ENCODE measurements at places on chromosomes 1 and 21.

DNA sequence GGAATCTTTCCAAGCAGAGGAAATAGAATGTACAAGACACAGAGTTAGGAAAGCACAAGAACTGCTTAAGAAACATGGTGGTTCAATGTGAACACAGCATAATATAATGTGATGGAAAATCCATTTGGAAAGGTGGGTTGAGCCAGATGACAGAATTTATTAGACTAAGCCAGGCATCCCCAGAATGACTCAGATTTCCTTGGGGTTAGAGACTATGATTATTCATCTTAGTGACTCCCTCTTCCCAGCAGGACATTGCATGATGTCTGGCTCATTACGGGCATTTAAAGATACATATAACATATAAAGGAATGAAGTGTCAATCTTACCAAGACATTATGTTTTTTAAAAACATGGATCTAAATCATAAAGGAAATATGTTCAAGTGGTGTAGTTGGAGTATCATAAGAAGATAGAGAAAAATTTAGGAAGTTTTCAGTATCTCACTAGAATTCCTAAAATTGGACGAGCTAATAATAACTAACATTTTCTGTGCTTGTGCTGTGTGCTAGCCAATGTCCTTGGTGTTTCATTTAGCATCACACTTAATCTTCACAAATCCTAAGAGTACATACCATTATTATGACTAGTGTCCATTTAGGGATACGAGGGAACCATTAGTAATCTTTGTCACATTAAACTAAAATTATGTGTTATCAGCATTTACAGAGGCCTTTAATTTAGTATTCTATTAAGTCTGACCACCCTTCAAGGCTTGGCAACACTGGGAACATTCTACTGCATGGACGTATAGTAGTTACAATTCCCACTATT, 41.0 kb upstream of the ST6GALNAC5 start:
- DNase-seq = no peak

- DNase-seq = no peak
Observed at GRCh38 chr1:245690156-245690690, 535.4 kb downstream of the KIF26B start.

DNA sequence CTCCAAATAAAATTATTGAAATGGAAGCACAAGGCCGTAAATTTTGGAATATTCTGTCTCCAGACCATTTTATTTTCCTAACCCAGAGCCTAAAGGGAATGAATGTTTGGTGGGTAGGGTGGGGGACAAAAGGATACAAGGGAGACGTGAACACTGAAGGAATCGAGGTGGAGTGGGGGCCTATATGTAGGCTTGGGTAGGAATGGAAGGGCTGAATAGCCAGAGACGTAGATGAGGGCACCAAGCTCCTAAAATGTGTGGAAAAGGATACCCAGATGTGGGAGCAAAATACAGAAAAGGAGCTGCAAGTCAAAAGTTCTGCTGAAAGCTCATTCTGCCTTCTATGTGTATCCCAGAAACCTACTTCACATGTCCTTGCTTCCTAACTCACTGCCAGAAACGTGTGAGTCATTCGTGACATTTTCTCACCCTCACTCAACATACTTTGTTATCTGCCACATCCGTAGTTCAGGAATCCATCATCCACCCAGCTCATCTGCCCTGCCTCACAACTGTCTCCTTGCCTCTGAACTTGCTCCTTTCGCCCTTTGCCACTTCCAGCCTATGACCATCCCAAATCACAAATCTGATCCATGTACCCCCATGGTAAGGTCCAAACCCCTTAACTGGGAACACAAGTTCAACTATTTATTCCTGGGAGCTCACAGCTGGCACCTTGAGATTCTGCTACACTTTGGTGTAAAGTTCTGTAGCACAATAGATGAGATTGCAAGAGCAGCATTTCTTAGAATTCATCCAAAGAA, 84.1 kb upstream of the PRDX6 start:
- no peak for DNase-seq

DNA sequence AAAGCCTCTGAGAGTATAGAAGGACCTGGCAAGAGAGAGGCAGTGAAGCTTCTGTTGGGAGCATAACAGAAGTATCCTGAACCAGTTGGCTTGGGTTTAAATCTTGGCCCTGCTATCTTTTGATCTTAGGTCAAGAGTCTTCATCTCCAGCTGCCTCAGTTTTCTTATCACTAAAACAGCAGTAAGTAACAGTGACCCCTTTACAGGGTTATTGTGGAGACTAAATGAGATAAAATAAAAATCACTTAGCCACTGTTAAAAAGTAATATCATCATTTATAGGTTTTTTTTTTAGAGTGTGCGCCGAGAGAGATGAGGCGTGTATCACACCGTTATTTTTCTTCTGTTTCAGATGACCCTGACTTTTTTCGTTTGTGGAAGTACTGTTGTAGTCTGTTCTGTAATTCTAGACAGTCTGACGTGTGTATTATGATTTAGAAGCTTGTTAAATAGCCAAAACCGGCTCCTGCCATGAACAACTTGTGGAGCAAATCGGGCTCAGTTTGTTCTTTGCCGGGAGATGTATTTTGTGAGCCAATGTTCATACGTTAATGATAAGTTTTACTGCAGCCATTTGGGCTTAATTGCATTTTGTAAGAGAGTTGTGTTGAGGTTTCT, 1.1 kb downstream of the THRAP3 start:
- DNase-seq = no peak

- no peak for DNase-seq
Observed at GRCh38 chr1:30786264-30786991, 28.9 kb upstream of the LAPTM5 start.

GRCh38 chr1:93600663-93601062, 81.0 kb downstream of the BCAR3 start:
- DNase-seq = no peak

DNA sequence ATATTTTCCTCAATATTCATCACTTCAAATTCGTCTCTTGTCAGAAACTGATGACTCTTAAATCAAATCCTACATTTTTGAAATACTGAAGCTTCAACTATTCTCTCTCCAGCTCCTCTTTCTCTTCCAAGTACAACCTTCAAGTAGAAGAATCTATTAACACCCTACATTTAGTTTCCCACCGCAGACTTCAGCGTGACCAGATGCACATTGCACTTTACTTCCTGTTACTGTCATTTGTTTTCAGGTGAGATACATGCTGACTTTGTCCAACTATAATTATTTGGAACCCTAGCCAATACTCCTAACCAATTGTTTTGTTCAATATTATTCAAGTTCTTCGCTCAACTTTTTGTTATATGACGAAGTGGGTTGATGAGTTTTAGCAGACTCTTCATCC, 116.0 kb downstream of the MRPL39 start:
- no peak for DNase-seq
